Stimulated activated CD8-positive, alpha-beta memory T cell treated with anti-CD3 and anti-CD28 coated beads, Interleukin-15, amount 100 ng/mL, for 48 hours (primary cell): ENCODE measurements at places on chromosomes 2 and 18.

DNA sequence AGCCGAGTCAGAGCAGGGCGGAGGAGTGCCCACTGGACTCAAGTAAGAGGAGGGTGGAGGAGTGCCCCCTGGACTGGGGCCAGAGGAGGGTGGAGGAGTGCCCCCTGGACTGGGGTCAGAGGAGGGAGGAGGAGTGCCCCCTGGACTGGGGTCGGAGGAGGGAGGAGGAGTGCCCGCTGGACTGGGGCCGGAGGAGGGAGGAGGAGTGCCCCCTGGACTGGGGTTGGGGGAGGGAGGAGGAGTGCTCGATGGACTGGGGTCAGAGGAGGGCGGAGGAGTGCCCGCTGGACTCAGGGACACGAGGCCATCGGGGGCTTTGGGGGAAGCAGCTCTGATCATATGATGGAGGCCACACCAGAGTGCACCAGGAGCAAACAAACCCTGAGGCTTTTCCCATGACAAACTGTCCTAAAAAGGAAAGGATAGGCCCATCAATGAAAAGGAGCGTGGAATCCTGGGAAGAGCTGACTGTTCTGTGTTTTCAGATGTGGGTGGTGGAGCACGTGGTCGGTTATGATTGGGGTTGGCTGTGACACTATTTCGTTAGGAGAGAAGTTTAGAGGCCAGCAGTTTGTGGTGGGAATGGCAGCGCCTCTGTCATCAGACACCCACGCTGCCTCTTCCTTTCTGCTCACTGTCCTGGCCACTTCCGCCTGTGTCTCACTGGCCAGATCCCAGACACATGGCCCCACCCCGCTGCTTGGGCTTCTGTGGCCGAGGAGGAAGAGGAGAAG is 24.5 kb upstream of the HPCAL1 start:
- peak; percentile 26 for DNase-seq

GRCh38 chr18:2083691-2084090 is 487.6 kb downstream of the METTL4 start:
- no peak for DNase-seq

- no peak for DNase-seq
Measured at GRCh38 chr2:57443973-57444521, 602.6 kb upstream of the VRK2 start.

DNA sequence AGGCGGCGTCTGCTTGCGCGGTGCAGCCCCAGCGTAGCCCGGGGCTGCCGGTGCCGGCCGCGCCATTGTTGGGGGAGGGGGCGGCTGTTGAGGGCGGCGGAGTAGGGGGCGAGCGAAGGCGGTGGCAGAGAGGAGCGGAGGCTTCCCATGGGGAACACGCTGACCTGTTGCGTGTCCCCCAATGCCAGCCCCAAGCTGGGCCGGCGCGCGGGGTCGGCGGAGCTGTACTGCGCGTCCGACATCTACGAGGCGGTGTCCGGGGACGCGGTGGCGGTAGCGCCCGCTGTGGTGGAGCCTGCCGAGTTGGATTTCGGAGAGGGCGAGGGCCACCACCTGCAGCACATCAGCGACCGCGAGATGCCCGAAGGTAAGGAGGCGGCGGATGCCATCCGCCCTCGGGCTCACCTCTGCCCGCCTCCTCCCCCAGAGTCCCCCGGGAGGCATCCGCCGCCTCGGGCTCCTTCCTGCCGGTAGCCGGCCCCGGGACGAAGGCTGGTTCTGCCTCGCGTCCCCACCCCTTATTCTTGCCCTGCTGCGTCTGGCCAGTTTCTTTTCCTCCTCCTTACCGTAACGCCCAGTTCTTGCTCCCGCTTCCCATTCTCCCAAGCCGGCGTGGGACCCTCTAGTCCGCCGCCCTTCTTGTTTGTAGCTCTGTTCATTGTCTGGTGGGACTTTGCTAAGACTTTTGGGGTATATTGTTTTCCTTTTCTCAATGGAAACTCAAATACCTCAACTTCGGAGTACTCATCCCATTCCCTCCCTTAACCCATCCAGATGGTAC is 500 bp downstream of the CCNYL1 start:
- peak; percentile 16 for DNase-seq

DNA sequence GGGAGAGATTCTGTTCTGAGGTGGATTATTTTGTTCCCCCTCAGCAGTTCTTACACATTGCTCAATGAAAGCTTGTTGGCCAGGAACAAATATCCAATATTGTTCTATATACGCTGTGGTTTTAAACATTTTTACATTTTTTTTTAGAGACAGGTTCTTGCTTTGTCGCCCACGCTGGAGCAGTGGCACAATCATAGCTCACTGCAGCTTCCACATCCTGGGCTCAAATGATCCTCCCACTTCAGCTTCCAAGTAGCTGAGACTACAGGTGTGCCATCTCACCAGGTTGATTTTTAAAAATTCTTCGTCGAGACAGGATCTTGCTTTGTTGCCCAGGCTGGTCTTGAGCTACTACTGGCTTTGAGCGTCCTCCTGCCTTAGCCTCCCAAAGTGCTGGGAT is 58.9 kb upstream of the KIF5C start:
- no peak for DNase-seq

DNA sequence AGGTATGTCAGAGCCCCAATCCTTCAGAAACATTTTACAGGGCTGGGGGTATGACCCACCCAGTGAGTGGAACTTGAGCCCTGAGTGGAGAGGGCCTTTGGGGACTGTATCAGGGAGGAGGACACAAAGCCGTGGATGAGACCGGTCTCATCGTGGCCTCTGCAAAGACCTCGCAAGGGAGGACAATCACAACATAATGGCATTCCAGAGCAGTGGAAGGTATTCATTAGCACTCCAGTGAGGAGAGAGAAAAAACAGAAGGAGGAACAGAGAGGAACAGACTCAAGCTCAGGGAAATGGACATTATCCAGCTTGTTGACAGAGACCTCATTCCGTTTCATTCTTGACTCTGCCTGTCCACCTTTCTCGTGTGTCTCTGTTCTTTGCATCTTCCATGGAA is 38.8 kb upstream of the CTAGE1 start:
- DNase-seq = no peak

- no peak for DNase-seq
Measured at GRCh38 chr2:139819273-139819796, 1039.1 kb upstream of the NXPH2 start.

GRCh38 chr2:58515827-58516573 is 274.9 kb upstream of the FANCL start:
- no peak for DNase-seq

DNA sequence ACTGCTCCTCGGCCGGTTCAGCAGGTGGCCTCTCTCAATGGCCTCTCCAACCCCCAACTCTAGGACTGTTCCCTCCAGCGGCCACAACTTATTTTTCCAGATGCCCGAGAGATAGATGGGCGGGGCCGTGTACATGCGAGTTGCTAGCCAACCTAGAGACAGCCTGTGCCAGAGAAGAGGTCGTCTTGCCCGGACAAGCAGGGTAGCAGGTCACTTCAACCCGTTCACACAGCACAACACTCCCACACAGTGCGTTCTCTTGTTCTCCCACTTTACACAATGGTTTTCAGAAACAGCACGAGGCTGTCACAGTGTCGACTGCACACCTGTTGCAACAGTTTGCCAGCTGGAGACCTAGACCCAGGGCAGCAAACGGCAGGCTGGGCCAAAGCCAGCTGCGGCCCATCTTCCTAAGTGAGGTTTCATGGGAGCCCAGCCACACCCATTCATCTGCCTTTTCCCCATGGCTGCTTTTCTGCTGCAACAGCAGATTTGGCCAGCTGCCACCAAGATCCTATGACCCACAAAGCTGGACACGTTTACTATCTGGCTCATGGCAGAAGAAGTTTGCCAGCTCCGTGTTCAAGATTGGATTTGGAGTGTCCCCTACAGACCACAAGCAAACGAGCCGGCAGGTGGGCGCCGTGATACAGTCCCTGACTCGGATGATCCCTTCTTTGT is 7.3 kb upstream of the PRLH start:
- DNase-seq = no peak

GRCh38 chr18:49678440-49678839 is 116.6 kb downstream of the LIPG start:
- DNase-seq = no peak

GRCh38 chr18:36589857-36590543 is 238.8 kb downstream of the TPGS2 start:
- DNase-seq = no peak

DNA sequence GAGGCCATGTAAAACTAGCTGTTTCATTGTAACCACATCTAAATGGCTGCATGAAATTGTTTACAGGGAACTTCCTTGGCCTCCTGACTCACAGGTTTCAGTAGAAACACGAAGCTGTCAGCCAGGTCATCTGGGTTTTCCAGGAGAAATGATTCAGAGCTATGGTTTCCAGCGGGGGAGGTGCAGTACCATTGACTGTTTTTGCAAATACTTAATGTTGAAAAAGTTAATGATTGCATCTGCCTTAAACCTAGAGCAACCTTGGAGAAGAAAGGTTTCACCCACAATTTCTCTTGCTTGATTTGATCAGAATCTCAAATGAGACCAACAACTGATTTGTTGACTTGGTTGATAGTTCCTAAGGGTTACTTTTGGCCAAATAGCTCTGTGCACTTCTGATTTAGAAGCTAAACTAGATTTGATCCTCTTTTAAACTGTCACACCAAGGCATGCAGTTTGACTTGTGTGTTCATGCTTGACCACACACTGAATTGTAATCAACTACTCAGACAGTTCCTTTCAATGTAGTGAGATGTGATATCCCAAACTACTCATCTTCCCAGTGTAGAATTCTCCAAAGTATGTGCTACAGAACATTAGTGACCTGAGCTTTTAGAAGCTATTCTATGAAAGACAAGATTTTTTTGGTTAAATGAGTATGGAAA is 193.5 kb upstream of the CHST9 start:
- no peak for DNase-seq

- no peak for DNase-seq
Measured at GRCh38 chr2:24885221-24886125, 34.6 kb downstream of the ADCY3 start.

DNA sequence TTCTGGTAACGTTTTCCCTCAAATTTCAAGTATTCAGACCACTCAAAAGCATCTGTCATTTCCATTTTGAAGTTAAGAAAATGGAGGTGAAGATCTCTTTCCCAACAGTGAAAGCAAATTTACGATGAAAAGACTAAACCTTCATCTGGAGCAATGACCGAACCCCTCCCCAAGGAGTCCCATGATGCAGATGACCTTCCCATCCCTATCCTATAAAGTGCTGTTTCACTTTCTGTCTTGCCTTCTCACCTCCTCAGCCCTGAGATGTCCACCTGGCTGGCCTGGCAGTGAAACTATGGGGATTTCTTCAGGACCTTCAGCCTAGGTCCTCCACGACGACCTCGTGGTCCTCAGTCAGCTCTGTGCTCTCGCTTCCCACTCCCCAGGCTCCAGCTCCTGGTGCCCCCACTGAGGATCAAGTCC is 925 bp upstream of the NPC1 start:
- DNase-seq = no peak

DNA sequence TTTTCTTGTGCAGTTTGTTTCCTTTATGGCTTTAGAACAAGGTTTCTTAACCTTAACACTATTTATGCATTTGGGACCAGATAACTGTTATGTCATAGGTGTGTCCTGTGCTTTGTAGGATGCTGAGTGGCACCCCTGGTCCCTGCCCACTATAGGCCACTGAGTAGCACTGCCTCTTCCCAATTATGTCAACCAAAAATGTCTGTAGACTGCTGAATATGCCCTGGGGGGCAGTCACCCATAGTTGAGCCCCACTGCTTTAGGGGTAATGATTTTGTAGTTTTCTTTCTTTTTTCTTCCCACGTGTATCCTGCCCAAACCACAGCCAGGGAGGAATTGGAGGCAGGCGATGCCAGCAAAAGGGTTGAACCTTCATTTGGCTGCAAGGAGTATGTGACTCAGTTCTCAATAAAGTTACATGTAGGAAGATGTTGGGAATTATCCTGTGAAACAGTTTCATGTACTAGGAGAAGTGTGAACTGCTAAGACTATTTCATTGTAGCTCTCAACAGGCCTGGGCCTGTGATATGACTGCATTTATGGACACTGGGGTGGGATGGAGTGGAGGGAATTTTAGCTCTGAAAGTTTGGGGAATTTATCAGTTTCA is 65.7 kb downstream of the FMNL2 start:
- no peak for DNase-seq

GRCh38 chr18:55869556-55870501 is 281.8 kb upstream of the TCF4 start:
- DNase-seq = no peak

GRCh38 chr2:15315411-15315810 is 245.7 kb downstream of the NBAS start:
- DNase-seq = no peak

GRCh38 chr2:26620031-26620605 is 21.0 kb downstream of the CIB4 start:
- no peak for DNase-seq

GRCh38 chr2:73176205-73176880 is 26.0 kb upstream of the NOTO start:
- no peak for DNase-seq

DNA sequence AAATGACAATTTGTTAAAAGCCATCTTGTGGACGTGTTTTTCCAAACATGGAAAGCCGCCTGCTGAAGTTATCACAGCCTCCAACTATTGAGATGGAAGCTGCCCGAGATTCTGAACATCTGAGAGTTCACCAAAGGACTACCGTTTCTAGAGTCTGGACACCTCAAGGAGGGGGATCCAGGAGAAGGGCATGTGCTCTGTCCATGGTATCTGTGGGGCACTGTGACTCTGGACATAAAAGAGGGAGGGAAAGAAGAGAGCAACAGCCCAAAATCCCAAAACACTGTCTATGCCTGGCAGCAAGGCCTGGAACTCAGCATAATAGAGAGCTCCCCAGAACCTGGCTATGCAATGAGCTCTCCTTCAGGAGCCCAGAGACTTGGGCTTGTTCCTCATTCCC is 319.9 kb downstream of the EN1 start:
- no peak for DNase-seq

DNA sequence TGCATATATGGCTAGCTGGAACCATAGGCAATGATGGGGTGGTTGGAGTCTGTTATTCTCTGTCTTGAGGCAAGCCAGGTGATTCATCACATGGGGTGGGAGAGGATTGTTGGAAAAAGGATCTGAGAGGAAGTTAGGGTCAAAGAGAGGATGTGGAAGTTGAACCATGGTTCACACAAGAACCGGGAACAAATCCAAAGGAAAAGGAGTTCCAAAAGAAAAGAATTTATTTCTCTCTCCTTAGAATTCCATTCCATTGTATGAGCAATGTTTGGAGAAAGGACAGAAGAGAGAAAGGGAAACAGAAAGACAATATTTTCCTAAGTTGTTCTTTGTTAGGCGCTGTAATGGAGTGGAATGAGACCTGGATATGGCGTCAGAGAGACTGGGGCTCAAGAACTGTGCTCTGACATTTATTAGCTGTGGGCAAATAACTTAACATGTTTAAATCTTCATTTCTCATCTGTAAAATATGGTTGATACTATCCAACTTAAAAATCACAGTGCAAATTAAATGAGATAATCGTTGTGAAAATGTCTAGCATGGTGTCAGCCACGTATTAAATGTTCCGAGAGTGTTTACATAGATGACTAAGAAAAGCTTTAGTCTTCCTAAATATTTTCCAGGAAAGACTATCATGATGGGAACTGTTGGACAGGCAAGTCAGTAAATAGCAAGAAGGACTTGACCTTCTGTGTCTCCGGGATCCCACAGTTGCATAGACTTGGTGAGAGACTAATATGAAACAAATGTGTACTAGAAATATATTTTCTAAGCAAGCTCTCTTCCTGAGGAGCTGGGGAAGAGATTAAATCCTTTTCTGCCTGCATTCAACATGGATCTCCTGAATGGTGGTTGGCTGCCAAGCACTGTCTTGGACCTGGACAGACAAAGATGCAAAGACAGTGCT is 71.4 kb downstream of the TRIB2 start:
- DNase-seq = no peak

GRCh38 chr2:36235426-36235825 is 120.2 kb upstream of the CRIM1 start:
- no peak for DNase-seq
